ENCODE measurements at places on chromosomes 3 and 15.

GRCh38 chr3:112646623-112647022 lies 5.7 kb upstream of the CCDC80 start:
- H3K27me3 ChIP-seq, result no peaks in the 10 kb centered on the region
- H3K4me1 ChIP-seq, result no peaks in the 10 kb centered on the region
- no peak overlapping the region for H3K4me3 ChIP-seq
- no peak for DNase-seq
- no peak overlapping the region for H3K27ac ChIP-seq
- no peaks in the 10 kb centered on the region for H3K36me3 ChIP-seq

GRCh38 chr15:100310513-100311153 lies 31.1 kb downstream of the ADAMTS17 start:
- H3K27me3 ChIP-seq, result no peaks in the 10 kb centered on the region
- peak overlapping the region; percentile 32 for H3K27ac ChIP-seq
- DNase-seq, result no peak

DNA sequence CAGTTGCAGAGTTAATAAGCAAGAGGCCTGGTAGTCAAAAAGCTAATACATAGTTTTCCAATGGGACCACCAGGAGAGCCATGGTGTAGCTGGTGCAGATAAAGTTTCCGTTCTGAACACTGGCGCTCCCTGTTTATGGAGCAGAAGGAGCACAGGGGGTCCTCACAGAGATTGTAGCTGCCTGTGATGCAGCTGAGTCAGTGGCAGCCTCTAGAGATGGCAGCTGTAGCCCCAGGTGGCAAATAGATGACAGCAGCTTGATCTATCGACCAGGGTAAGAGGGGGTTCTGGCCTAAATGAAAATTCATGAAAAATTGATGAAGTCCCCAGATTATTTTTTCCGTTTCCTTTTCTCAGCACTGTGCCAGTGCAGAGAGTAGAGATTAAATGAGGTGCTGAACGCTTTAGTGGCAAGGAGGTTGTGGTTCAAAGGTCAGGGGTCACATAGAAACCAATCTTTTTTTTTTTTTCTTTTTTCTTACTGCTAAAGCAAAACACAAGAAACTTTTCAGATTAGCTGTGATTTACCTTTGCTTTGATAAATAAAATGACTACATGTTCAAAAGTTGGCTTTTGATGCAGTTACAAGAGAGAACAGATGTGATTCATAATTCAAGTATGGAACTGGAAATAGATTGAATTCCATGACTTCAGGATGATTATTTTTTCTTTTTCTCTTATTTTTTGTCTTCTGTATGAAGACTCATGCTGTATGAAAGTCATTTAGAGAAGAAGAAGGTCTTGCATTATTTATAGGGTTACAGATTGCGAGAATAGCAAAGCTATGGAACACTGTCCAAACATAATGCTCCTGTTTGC lies 63.3 kb downstream of the ROBO2 start:
- no peak overlapping the region for H3K27ac ChIP-seq
- peaks cover 4% of the 10 kb centered on the region for H3K4me1 ChIP-seq
- no peaks in the 10 kb centered on the region for H3K36me3 ChIP-seq
- no peaks in the 10 kb centered on the region for H3K27me3 ChIP-seq
- H3K4me3 ChIP-seq, result no peak overlapping the region
- no peak for DNase-seq

DNA sequence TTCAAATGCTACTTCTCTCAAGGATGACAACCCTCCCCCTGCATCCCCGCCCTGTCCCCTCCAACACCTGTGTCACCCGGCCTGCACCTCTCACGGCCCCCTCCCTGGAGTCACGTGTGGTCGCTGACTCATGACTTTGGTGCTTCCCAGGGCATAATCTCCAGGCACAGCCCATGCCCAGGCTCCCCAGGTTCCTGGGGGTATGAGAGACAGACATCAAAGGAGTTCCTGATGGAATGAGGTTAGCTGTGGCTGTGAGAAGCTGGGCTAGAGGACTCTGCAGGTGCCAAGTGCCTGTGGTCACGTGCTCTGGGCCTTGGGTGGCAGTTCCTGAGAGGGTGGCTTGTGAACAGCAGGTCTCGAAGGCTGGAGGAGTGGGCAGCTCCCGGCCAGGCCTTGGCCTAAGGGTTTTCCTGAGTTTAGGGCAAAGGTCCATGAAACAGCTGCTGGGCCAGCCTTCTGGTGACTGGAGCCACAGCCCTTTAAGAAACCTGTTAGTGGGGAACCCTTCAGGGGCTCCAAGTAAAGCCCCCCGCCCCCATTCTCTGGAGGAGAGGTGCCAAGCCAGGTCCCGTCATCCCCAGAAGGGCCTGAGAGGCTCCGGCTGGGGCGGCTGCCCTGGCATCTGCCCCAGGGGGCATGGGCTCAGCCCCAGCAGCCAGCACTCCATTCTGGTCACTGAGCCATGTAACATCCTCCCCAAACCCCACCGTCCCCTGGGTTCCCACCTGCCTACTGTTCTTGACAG lies 230.0 kb downstream of the XXYLT1 start:
- no peak overlapping the region for H3K27ac ChIP-seq
- H3K4me1 ChIP-seq, result no peaks in the 10 kb centered on the region
- no peak overlapping the region for H3K4me3 ChIP-seq
- H3K36me3 ChIP-seq, result no peaks in the 10 kb centered on the region

DNA sequence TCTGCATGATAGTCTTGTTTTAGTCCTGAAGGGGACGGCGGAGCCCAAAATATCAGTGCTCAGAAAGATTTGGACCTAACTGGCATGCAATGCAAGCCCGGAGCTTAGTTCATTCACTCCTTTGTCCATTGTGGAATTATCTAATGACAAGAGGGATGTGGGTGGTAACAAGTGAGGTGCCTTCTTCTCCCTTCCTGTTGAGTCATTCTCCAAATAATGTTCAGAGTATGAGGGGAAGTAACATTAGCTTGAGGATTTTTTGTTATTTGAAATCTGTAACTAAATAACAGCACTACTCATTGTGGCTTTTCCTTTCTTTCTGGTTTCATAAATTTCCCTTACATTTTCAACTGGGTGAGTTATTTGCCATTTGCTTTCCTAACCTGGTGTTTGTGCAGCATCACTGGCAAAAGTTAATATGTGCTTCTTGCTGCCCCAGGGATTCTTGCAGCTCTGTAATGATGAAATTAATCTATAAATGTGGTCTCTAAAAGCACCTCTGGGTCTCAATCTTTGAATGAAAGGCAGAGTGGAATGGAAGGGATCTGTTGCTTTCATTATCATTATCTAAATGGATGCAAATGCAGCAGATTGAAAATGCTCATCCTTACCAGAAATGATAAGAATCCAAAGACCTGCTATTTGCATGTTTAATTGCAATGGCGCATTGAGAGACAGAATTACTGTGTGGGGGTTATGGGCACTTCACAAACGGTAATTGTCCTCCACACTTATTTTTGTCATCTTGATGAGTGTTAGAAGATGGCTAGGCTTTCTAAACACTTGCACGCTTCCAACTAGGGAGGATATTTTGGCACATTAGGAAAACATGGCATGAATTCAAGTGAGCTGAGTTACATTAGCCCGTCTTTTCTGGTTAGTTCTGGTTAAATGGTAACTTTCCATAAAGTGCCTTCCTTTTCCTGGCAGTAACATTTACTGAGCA lies 89.9 kb upstream of the MITF start:
- H3K4me1 ChIP-seq, result no peaks in the 10 kb centered on the region
- H3K27me3 ChIP-seq, result no peaks in the 10 kb centered on the region
- no peak overlapping the region for H3K4me3 ChIP-seq
- H3K27ac ChIP-seq, result no peak overlapping the region

GRCh38 chr3:134211797-134212196 lies 38.9 kb downstream of the RYK start:
- no peaks in the 10 kb centered on the region for H3K36me3 ChIP-seq
- DNase-seq, result no peak
- H3K27ac ChIP-seq, result no peak overlapping the region
- peaks cover 8% of the 10 kb centered on the region for H3K4me1 ChIP-seq

DNA sequence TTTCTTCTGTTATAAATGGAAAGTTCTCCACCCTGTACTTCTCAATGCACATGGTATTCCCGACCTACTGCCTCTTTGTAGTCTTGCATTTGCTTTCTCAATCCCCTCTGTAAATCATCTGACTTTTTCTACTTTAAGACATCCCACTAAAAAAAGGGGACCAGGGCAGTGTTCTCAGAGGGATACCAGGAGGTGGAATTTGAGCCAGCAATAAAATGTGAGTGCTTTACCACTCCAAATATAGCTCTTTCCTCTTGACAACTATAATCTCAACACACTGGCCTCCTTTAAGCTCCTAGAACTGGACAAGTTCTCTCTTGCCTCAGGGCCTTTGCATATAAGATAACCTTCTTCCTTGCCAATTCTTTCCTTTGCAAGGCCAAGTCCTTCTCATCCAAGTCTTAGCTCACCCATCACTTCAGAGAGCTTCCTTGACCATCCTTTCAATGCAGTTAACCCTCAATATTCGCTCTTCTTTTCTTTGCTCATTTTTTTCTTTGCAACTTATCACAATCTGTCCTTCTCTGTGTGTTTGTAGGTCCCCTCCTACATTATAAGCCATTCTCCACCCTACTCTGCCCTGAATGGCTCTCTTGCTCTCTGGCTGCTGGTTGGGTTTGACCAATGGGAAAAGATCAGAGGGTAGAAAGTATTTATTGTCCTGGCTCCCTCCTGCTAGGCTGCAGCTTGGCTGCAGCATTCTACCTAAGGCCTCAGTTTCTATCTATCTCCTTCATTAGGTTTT lies 93.4 kb downstream of the PRICKLE2 start:
- no peak overlapping the region for H3K27ac ChIP-seq
- DNase-seq, result no peak
- no peak overlapping the region for H3K4me3 ChIP-seq
- H3K4me1 ChIP-seq, result no peaks in the 10 kb centered on the region
- no peaks in the 10 kb centered on the region for H3K27me3 ChIP-seq

DNA sequence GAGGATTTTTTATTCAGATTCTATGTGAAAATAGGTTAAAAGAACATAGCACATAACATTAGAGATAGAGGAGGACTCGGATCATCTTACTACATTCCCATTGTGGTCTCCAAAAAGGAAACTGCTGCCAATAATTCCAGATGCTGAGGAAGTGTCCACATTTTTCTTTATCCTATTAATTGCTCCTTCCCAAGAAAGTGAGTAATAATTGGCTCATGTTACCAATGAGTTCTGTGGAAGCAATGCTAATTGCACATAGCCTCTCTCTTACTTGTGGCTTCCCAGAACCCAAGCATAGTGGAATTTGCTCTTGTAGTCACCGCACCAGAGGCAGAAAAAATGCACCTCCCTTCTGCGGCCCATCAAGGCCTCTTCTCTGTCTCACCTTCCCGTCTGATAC lies 208.4 kb downstream of the PLOD2 start:
- no peaks in the 10 kb centered on the region for H3K27me3 ChIP-seq
- H3K36me3 ChIP-seq, result no peaks in the 10 kb centered on the region
- H3K27ac ChIP-seq, result no peak overlapping the region
- H3K4me3 ChIP-seq, result no peak overlapping the region
- no peaks in the 10 kb centered on the region for H3K4me1 ChIP-seq

DNA sequence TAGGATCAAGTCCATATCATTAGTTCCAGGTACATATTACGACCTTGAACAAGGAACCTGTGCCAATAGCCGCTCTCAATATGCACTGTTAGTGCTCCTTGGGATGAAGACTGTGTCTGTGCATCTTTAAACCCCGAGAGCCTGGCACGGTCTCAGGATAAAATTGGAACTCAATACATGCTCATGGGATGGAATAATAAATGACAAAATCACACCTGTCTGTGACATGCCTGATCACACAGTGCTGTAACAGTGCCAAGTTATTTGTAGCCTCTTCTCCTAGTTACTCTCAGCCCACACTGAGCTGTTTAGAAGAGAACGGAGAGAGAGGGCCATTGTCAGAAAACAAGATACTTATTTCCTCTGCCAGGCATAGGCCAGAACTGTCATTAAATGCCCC lies 82.2 kb downstream of the SSR3 start:
- H3K27me3 ChIP-seq, result no peaks in the 10 kb centered on the region
- no peaks in the 10 kb centered on the region for H3K36me3 ChIP-seq
- no peak for DNase-seq
- H3K27ac ChIP-seq, result no peak overlapping the region
- no peak overlapping the region for H3K4me3 ChIP-seq

DNA sequence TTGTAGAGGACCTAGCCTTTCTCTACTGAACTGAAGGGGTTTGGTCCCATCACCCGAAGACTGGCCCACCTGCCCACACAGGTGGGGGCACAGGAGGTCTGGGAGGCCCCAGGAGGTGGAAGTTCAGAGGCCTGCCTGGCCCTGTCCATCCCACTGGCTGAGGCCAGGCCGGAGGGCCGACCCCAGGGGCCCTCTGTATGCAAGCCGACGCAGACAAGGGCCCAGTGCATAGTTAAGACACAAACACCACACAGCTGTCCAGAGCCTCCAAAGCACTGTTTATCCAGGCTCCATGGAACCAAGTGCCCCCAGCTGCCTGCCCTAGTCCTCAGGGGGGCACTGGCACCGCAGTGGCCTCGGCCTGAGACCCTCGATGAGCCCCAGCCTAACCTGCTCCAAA lies 26.7 kb downstream of the SNX33 start:
- peaks cover 17% of the 10 kb centered on the region for H3K4me1 ChIP-seq
- H3K36me3 ChIP-seq, result no peaks in the 10 kb centered on the region
- no peaks in the 10 kb centered on the region for H3K27me3 ChIP-seq
- peak overlapping the region; percentile 22 for H3K27ac ChIP-seq
- no peak overlapping the region for H3K4me3 ChIP-seq

DNA sequence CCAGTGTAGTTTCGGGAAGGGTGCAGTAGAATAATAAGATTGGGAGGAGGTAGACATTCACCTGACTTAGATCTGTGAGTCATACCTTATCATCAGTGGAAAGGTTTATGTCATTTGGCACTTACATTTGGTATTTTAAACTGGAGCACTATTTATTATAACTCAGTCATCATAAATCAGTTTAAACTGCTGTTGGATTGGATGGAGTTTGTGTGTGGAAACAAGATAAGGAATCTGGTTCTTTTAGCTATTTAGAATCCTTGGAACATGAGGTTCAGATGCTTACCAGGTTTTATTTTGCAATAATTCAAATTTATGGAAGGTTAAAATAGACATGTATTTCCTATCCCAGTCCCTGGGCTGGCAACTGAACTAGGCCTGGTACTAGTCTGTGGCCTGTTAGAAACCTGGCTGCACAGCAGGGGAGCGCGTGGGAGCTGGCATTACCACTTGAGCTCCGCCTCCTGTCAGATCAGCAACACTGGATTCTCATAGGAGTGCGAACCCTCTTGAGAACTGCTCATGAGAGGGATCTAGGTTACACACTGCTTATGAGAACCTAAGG lies 34.5 kb downstream of the ZFAND6 start:
- no peak overlapping the region for H3K27ac ChIP-seq
- H3K4me3 ChIP-seq, result no peak overlapping the region
- H3K4me1 ChIP-seq, result peaks cover 3% of the 10 kb centered on the region
- peak; percentile 57 for DNase-seq
- no peaks in the 10 kb centered on the region for H3K36me3 ChIP-seq
- H3K27me3 ChIP-seq, result no peaks in the 10 kb centered on the region

DNA sequence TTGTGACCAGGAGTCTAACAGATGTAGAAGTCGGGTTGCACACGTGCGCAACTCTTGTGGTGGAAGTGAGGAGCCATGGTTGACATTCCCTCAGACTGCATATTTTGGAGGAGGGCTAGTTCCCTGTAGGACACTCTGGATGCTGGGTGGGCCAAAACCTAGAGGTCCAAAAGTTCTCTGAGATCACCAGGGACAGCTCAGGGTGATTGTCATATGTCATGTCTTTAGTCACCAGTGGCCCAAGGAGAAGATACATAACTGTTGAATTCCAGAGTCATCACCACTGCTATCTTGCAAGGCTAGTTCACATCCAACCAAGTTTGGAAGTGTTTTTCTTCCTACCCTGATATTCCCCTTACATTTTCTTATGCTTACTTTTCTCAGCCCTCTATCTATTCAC lies 95.2 kb upstream of the C3orf80 start:
- H3K4me3 ChIP-seq, result no peak overlapping the region
- no peaks in the 10 kb centered on the region for H3K27me3 ChIP-seq
- H3K27ac ChIP-seq, result no peak overlapping the region
- no peak for DNase-seq

GRCh38 chr15:72082176-72082575 lies 35.8 kb downstream of the MYO9A start:
- no peak overlapping the region for H3K4me3 ChIP-seq
- H3K27ac ChIP-seq, result no peak overlapping the region
- no peaks in the 10 kb centered on the region for H3K4me1 ChIP-seq
- DNase-seq, result no peak

Measured in ovary (tissue), 10 donors.